ENCODE measurements at places on chromosomes 3 and 15.

DNA sequence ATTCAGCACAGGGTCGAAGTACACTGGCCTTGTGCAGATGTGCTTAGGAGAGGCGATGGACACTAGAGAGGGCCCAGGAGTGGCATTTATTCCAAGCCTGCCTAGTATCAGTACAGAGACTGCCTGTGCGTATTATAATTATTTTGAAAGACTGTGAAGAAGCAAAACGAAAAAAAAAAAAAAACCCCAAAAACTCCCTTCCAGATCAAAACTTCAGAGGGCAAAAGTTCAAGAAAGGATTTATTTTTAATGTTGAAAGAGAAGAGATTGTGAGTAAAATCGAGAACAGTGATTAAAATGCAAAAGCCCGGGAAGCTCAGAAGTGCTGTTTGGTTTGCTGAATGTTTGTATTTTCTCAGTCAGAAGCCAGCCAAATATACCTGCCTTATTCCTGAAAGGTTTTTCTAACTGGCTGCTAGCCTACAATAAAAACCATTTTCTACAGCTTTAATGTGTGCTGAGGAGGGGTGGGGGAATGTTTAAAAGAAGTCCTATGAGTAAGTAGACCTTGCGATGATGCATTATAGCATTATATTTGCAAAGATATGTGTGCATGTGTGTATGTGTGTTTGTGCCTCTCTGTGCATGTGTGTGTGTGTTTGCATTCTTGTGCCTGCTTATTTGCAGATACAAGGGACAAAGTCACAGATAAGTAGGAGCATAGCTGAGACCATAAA, 19.3 kb upstream of the LZTFL1 start:
- no peak for DNase-seq

GRCh38 chr3:178041931-178042330, 494.3 kb upstream of the KCNMB2 start:
- DNase-seq: no peak

GRCh38 chr3:15728766-15729165, 69.0 kb downstream of the ANKRD28 start:
- DNase-seq: no peak

DNA sequence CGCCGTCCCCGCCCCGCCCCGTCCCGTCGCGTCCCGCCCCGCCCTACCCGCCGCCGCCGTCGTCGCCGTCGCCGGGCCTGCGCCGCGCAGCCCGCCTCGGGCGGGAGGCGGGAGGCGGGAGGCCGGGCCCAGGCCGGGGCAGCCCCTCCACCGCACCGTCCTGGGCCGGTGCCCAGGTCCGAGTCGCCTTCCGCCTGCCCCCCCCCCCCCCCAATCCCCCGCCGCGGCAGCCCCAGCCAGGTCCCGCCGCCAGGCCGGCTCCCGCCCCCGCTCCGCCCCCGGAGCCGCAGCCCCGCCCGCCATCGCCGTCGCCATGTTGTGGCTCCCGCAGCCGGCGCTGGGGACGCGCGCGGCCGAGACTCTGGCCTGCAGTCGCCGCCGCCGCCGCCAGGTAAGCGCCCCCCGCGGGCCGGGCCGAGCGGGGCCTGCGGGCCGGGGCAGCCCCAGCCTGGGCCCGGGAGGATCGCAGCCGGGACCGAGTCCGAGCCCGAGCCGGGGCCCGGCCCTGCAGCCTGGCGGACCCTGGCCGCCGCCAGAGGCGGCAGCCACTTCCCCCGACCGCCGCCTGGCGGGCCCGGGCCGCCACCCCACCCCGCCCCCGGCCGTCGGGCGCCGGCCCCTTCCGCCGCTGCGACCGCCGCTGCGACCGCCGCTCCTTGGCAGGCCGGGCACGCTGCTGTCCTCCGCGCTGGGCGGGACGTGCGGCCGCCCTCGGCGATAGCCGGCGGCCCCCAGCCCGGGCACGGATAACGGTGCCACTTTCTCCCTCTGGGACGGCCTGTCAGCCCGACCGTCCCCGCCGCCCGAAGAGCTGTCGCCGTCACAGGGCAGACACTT, at the start of gene ZNF592:
ZNF592 (plus strand) TSS at position 319 of the 837 bp plus-strand sequence. CDS start 34,084 bp downstream, outside the sequence.
- DNase-seq: peak; percentile 82

DNA sequence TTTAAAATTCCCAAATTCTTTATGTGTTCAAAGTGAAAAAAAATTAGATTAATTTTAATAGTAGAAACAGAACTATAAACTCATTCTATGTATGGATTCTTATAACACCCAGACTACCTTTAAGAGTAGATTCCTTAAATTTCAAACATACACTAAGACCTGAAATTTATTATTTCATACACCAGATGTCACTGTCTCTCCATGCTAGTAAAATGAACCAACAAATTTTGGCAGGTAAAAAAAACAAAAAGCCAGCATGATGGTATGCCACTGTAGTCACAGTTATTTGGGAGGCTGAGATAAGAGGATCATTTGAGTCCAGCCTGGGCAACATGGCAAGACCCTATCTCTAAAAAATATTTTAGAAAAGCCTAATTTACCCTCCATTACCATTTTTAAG, 461.3 kb upstream of the NAALADL2 start:
- no peak for DNase-seq

- DNase-seq: no peak
Measured at GRCh38 chr15:57190208-57190607, 186.1 kb upstream of the CGNL1 start.

DNA sequence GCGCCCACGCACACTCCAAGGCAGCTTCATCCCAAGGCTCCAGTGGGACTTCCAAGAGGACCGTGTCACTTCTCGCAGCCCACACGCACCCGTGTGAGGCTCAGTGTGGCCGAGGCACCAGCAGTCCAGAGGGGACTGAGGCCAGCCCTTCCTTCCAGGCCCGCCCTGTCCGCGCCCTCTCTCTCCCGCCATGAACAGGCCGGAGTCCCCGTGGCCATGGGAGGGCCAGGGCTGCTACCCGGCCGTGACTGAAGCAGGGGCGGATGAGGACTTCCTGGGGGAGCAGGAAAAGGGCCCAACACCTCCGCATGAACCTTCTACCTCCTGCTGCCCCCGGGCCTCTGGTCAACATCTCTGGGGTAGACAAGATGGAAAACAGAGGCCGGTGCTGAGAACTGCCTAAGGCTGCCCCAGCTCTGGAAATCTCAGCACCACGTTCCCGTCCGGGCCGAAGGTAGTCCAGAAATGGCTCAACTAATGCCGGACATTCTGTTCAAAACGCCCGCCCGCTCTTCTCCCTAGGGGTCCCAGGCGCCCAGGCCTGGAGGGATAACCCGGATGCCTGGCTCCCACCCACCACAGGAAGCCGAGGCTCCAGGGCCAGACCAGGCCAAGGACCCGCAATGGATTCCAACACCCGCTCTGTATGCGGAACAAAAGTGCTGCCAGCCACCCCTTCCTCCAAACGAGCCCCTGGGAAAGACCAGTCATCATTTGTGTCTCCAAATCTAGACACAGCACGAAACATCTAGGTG, 32.7 kb downstream of the TNK2 start:
- DNase-seq: no peak

- no peak for DNase-seq
Measured at GRCh38 chr3:124760601-124761000, 30.3 kb downstream of the UMPS start.

GRCh38 chr3:50245251-50245745, 9.3 kb downstream of the GNAI2 start:
- no peak for DNase-seq

Data from hematopoietic multipotent progenitor cell treated with erythropoietin and hydrocortisone succinate and interleukin-3 and kit ligand, for 17 days (in vitro differentiated cells).